ENCODE measurements at places on chromosomes 4 and X. TPM values are rescaled to one million over a fixed set of nuclear protein-coding genes. Genes with fewer than 3 reads are reported as not detected.

PRRG3 gene
- total RNA-seq, result not detected

LUZP4 gene
- not detected for total RNA-seq

HHIP gene
- 0.47 TPM for total RNA-seq

USP46 gene
- total RNA-seq, result 8.7 TPM

MAGEA2B gene
- not detected for total RNA-seq

MUC7 gene
- total RNA-seq, result not detected

RAB41 gene
- total RNA-seq, result not detected
